ENCODE measurements at places on chromosomes 2 and 18.
A peak's percentile ranks its signal among the peaks of the same experiment; 100 is the strongest.

GRCh38 chr18:34840256-34840826 is 130.2 kb downstream of the DTNA start:
- no peak for DNase-seq

GRCh38 chr2:30231996-30232800 is 864 bp downstream of the LBH start:
- DNase-seq, result peak; percentile 63

- no peak for DNase-seq
These were observed 21.6 kb downstream of the TSN start for GRCh38 chr2:121776885-121777698.

- no peak for DNase-seq
These were observed 268.4 kb upstream of the RGPD4 start for GRCh38 chr2:107558295-107558694.

GRCh38 chr18:10248738-10249137 is 205.7 kb upstream of the APCDD1 start:
- DNase-seq, result no peak

GRCh38 chr2:102294802-102295489 is 16.4 kb upstream of the IL1RL1 start:
- DNase-seq, result no peak

GRCh38 chr2:235859651-235860050 is 308.5 kb downstream of the GBX2 start:
- DNase-seq, result no peak

- no peak for DNase-seq
These were observed 40.1 kb downstream of the TNP1 start for GRCh38 chr2:216819766-216820165.

DNA sequence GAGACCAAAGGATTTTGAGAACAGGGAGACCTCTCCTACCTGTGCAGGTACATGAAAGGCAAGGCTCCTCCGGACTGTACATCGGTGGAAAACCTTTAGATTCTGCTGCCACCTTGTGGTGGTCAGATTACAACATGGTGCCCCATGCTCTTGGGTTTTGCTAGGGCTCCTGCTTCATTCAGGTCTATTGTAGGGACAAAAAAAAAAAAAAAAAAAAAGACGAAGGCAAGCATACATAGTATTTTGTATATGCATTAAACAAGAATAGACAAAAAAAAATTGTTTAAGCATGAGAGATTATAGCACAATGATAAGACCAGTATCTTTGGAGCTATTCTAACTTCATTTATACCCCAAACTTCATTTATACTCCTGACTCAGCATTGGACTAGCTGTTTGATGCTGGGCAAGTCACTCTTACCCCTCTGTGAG is 27.4 kb upstream of the SPR start:
- peak; percentile 28 for DNase-seq

DNA sequence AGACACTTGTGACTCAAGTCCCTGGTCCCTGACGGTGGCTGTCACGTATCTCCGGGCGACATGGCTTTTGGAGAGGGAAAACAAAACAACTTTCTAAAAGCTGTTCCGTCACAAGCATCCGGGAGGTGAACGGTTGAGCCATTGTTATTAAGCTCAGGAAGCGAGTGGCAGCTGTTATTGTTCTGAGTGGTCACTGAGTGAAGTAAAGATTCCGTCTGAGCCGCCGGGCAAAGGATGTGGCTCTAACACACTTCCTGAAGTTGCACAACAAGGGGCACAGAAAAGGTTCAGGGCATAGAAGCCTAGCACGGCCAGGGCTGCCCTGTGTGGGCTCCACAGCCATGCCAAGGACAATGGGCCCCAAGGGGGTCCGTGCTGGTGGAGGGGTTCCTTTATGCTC is 24.3 kb downstream of the INPP5D start:
- DNase-seq, result peak; percentile 53

All from T-helper 2 cell treated with Interferon-gamma antibody and Interleukin-4, amounts not matched to agents 5 μg/mL and 100 μg/mL, for 36 hours (primary cell).